ENCODE measurements at places on chromosomes 4 and X.

DNA sequence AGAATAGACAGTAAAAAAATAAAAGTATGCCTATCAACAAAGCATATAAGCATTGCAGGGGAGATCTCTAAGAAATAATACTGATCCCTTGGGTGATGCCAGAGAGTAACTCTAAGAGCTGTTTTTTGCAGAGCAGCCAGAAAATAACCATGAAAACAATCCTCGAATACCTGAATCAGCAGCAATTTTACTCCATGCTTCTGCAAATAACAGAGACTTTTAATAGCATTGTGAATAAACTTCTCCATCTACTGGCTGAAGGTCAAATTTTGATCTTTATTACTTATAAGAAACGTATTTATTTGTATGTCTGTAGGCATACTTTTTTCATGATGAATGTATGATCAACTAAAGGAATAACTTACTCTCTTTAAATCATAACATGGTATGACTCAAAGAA lies 334.5 kb downstream of the GALNTL6 start:
- DNase-seq, result no peak

DNA sequence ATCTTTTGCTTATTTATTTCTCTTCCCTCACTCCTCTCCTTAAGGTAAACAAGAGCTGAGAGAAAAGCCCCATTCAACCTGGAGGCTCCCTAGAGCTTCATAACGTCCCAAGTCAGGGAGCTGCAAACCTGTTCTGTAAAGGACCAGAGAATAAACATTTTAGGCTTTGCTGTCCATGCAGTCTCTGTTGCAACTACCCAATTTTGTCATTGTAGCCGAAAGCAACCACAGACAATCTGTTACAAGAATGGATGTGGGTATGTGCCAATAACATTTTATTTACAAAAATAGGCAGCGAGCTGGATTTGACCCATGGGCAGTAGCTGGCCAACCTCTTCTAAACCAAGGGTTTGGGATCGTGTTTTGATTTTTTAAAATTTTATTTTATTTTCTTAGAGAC lies 71.3 kb upstream of the TBL1X start:
- DNase-seq, result no peak

GRCh38 chr4:109275066-109275745 lies 27.3 kb downstream of the COL25A1 start:
- DNase-seq, result no peak

DNA sequence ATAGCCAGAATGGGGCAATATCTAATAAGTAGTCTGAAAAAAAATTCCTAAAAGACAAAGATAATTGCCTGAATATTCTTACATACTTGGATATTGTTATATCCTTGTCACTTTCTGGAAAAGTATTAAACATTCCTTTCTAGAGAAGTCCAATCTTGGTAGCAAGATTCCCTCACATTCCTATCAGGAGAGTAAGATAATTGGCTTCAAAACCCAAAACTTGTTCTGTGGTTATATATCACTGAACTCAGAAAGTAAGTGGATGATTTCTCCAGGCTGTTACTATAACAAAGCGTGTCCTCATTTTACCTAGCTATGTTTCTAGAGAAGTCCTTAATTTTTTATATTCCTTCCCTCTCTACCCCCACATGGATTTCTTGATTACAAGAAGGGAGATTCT lies 46.0 kb upstream of the TEX13A start:
- DNase-seq, result no peak

All from NCI-H1436 (cell line).